WTC11 (cell line): ENCODE measurements at places on chromosomes 1 and 21. TPM values are rescaled to one million over a fixed set of nuclear protein-coding genes. Genes with fewer than 3 reads are reported as not detected.

The RGS8 gene
- total RNA-seq: 0.07 to 0.66 TPM (median 0.14 TPM) in 3 replicates

DNA sequence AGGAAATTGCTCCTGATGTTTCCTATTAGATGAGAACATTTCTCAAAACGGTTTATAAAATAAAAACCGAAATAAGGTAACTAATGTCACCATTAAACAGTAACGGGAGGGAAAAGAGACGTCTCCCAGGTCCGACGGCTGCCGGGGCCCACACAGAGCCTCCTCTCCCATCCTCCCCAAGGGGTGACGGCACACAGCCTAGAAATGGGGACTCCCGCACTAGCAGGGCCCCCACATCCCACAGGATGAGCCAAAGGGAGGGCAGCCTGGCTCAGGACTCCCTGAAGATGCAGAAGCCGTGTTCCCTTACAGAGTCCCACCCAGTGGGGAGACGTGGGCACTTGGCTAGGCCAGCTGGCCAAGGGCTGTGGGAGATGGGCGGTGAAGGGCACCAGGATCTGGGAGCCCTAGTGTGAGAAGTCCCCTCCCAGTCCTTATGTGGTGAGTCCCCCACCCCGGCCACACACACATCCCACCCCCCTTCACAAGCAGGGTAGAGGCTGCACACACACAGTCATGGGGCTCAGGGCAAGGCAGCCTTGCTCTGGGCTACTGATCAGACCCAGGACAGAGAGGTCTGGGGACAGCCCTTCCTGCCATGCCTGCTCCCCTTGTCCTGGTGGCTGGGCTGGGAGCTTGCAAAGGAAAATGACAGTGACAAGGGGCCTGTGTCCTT, 3.3 kb downstream of the KRTAP10-3 start:
- DNase-seq: no peak

The PKP1 gene
- 0.18 to 0.41 TPM (median 0.24 TPM) in 3 replicates for total RNA-seq

The MSH4 gene
- total RNA-seq: 0.27 to 0.33 TPM (median 0.30 TPM) in 3 replicates

DNA sequence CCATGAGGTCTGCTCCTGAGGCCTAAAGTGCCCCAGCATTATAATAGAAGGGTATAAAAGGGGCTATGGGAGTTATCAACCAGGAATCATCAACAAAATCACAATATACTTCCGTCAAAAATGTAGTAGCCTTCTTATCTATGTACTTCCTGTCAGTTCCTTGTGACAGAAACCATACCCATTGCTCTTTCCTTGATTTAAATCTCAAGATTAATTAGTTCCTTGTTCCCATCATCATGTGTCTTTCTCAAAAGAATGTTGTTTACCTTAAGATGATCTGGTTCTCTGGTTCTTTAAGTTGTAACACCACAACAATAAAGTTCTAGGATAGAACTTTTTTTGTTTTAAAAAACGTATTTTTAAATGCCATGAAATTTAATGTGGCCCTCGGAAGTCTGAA, 833.3 kb downstream of the LTN1 start:
- DNase-seq: no peak

DNA sequence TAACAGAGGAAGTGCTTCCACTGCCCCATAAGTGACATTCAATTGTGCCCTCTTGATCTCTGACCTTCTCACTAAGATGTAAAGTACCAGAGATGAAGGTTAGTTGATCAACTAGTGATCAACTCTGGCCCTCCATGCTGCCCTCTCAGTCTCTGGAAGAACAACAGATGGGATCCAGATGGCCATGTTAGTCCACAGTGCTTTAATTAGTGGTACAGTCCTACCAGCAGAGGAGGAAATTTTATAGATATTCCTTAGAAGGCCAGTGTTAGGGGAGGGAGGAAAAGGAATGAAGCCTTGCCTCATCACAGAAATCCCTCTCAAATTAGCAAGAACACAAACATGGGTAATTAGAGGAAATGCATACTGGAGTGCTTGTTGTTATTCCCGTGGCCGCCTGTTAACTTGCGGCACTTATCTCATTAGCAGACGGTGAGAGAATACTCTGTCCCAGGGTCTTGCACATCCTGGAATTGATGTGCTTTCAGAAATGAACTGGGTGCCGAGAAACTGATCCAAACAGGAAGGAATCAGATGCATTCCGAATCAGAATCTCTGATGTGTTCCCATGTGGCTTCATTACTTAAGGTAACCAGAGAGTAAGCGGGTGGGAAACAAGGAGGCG, 91.1 kb upstream of the RGS4 start:
- DNase-seq: no peak

GRCh38 chr1:161728376-161729226, 7.3 kb downstream of the FCRLB start:
- DNase-seq: no peak

The PDPN gene
- 128 to 158 TPM (median 135 TPM) in 3 replicates for total RNA-seq

DNA sequence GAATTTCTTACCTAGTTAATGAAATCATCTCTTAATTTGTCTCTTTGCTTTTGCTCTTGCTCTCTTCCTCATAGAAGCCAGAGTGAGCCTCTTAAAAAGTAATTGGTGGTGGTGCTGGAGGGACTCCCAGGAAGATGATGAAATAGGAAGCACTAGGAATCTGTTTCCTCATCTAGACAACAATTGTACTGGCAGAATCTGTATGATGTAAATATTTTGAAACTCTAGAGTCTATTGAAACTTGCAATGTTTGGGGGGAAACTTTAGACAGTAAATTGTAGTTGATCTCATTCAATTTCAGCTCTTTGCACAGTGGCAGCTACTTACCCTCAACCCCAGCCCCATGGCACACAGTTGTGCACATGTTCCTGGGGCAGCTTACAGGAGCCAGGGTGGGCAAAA, 10.6 kb downstream of the RGSL1 start:
- no peak for DNase-seq

The ADCY10 gene
- total RNA-seq: 0.07 to 0.34 TPM in 2 of 3 replicates, not detected in the other

GRCh38 chr1:53410701-53411100, 48.5 kb upstream of the DMRTB1 start:
- DNase-seq: no peak

GRCh38 chr1:115877511-115877910, 36.6 kb upstream of the NHLH2 start:
- DNase-seq: peak; percentile 23

GRCh38 chr1:58809325-58810010, 25.6 kb upstream of the JUN start:
- DNase-seq: no peak

DNA sequence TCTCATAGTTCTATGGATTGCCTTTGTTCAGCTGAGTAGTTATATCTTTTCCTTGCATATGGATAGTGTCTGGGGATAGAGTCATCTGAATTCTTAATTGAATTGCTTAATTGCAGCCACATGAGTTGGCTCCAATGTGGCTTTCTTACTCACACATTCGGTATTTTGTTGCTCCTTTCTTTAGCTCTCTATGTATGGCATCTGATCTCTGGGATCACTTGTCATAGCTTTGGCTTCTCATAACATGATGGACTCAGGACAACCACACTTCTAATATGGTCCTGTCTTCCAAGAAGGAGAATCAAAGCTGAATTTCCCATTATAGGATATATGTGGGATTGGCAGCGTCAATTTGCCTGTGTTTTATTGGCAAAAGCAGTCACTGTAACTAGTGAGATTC, 716.2 kb downstream of the NCAM2 start:
- no peak for DNase-seq

GRCh38 chr1:212566522-212567479, 41.8 kb upstream of the ATF3 start:
- no peak for DNase-seq

DNA sequence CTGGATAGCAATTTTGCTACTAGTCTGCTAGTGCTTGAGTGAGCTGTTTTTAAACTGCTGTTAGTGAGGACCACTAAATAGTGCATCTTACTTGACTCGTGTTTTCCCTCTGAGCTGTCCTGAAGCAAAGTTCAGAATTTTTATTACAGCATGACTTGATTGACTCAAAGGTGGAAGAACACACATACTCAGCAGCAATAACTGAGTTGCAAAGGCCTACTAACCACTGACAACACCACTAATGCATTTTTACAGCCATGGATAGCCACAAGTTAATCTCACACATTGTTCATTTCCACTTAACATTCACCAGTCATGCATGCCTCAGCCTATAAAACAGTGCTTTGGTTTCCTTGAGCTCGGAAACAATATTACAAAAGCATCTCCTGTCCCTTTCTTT, 148.7 kb downstream of the RUNX1 start:
- no peak for DNase-seq

- no peak for DNase-seq
Observed at GRCh38 chr1:14724678-14725077, 126.2 kb downstream of the KAZN start.

- DNase-seq: no peak
Observed at GRCh38 chr1:61313906-61314422, 231.6 kb downstream of the NFIA start.

DNA sequence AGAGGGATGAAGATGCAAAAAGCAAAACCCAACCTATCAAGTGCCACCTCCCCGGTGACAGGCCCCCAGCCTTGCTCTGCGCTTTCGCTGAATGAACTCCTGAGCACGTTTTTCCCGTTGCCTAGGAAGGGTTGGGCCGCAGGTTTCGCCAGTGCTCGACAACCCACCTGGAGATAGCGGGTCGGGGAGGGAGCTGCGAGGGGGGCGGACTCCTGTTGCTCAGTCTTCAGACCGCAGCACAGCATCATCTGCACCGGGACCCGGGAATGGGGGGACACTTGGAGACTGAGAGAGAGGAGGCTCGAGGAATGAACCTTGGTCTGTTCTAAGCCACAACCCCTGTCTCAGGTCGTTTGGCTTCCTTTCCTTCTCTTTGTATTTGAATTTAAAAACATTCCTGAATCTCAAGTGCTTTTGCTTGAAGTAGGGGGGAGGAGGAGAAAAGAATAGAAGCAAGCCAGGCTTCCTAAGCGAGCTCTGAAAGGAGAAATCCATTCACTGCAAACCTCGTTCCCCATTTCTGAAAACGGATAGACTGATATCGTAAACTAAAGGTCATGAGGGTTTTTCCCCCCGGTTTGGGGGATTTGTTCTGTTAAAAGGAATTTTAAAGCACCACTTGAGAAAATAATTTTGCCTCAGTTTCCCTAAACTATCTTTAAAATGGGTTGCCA, 1.2 kb downstream of the AK5 start:
- peak; percentile 73 for DNase-seq

DNA sequence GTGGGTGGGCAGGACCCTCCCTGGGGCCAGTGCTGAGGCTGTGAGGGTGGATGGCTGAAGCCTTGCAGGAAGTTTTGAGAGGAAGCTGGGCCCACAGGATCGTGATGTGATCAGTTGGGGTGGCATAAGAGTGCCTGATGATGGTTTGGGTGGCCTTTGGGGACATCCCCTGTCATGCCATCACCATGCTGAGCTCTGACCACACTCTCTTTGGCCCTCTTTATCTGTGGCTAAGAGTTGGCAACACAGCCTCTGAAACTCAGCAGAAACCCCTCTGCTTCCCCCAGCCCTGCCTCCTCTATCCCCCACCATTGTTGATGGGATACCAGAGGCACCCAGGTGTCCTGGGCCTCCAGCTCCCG, 19.8 kb downstream of the MIIP start:
- DNase-seq: no peak

The HS2ST1 gene
- total RNA-seq: 19.0 to 24.7 TPM (median 19.7 TPM) in 3 replicates

The PPIAL4G gene
- total RNA-seq: not detected in 3 replicates

- DNase-seq: no peak
Observed at GRCh38 chr1:221712198-221712684, 29.6 kb downstream of the DUSP10 start.

- DNase-seq: no peak
Observed at GRCh38 chr1:202164271-202165037, 4.1 kb upstream of the PTPN7 start.

- no peak for DNase-seq
Observed at GRCh38 chr1:96234299-96234698, 487.3 kb upstream of the PTBP2 start.

DNA sequence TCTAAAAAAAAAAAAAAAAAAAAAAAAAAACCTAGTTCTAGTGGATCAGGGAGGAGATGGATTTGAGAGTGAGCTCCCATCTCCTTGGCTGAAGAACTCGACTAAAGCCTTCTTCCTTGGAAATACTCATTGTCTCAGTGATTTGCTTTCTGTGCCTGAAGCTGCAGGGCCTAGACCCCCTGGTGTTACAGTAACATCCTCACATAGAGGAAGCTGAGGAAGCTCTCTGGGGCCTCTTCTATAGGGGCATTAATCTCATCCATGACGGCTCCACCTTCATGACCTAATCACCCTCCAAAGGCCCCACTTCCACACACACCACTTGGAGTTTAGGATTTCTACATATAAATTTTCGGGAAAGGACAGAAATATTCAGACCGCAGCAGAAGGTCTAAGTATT, 95.9 kb upstream of the ETS2 start:
- no peak for DNase-seq

The TBX19 gene
- total RNA-seq: 1.2 to 1.3 TPM (median 1.2 TPM) in 3 replicates

- peak; percentile 31 for DNase-seq
Observed at GRCh38 chr1:162197615-162198421, 128.3 kb downstream of the NOS1AP start.

GRCh38 chr1:233237647-233238046, 57.9 kb downstream of the PCNX2 start:
- no peak for DNase-seq

- DNase-seq: no peak
Observed at GRCh38 chr1:231729544-231729943, 103.0 kb downstream of the DISC1 start.

The MPZ gene
- total RNA-seq: 3.2 to 5.5 TPM (median 5.2 TPM) in 3 replicates

DNA sequence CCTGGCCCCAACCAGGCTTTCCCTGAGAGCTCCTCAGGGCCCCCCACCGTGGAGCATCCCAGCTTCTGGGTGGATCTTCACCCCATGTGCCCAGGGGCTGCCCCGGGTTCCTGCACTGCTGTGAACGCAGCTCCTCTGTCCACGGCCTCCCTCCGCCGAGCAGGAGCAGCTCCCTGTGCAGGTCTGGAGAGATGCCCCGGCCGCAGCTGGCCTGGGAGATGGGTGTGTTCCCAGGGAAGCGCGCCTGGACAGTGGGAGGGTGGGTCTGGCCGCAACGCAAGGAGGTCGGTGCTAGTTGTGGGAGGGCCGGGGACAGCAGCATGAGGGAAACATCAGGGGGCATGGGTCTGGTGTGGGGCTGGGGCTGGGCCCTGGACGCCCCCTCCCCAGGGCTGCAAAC, 71.3 kb downstream of the MORN1 start:
- no peak for DNase-seq

- no peak for DNase-seq
Observed at GRCh38 chr1:237695878-237696277, 194.8 kb downstream of the ZP4 start.

The EDARADD gene
- 4.5 to 5.0 TPM (median 4.6 TPM) in 3 replicates for total RNA-seq
